Uterine smooth muscle cell (primary cell): ENCODE measurements at places on chromosomes 16 and 17. TPM values are rescaled to one million over a fixed set of nuclear protein-coding genes. Genes with fewer than 3 reads are reported as not detected.

The SLC13A2 gene
- total RNA-seq, result not detected in 2 replicates

The PPP1R27 gene
- total RNA-seq, result not detected in 2 replicates

The CRISPLD2 gene
- 4.5 and 5.4 TPM in 2 replicates for total RNA-seq

The ZNF469 gene
- total RNA-seq, result 1.4 and 2.2 TPM in 2 replicates

The KRTAP16-1 gene
- total RNA-seq, result not detected in 2 replicates

The TGFB1I1 gene
- 35.5 and 47.9 TPM in 2 replicates for total RNA-seq

The CCL16 gene
- total RNA-seq, result not detected in 2 replicates

The NAT9 gene
- 43.3 and 51.9 TPM in 2 replicates for total RNA-seq
